ENCODE measurements at places on chromosomes 11 and 22.
A peak's percentile ranks its signal among the peaks of the same experiment; 100 is the strongest.

GRCh38 chr11:1691026-1691877, 5.7 kb upstream of the KRTAP5-6 start:
- no peak for DNase-seq

GRCh38 chr11:125162743-125163142, 1.8 kb upstream of the PKNOX2 start:
- DNase-seq = no peak

GRCh38 chr11:88359114-88359513, 21.6 kb upstream of the CTSC start:
- DNase-seq = no peak

GRCh38 chr11:115084231-115084630, 405.9 kb downstream of the NXPE2 start:
- no peak for DNase-seq

DNA sequence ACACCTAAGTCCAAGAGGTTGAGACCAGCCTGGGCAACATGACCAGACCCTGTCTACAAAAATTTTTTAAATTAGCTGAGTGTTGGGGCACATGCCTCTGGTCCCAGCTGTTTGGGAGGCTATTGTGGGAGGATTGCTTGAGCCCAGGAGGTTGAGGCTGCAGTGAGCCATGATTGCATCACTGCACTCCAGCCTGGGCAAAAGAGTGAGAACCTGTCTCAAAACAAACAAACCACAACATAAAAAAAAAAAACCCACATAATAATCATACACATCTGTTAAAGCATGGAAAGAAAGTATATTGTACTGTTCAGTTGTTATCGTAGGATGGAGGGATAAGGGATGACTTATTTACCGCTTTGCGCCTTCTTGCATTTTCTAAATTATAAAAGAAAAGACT, 35.9 kb upstream of the GRK2 start:
- DNase-seq = no peak

- peak; percentile 24 for DNase-seq
Observed at GRCh38 chr11:105449100-105449734, 160.7 kb upstream of the GRIA4 start.

DNA sequence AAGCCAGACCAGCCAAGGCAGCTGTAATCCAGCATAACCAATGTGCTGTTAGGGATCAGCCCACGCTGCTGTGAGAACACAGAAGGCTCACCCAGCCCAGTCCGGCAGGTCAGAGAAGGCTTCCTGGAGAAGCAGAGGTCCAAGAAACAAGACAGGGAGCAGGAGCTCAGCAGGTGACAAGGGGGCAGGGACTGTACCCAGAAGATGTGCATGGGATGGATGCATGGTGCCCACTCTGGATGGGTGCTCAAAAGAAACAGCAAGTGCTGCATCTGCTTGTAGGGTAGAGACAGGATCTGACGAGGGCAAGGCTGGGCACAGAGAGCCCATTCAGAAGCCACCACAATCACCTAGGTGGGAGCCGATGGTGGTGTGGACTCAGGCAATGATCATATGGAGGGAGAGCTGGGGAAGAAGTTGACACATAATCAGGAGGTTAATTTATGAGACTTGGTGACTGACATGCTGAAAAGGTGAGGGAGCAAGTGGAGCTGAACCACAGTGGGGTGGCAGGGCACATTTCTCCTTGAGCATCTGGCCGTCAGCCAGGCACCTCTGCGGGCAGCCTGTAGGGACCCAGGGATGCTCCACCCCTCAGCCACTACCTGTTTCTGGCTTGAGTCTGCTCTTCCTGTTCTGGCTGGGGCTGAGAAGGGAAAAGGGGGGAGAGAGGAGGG, 102.3 kb upstream of the DRD2 start:
- DNase-seq = no peak

- DNase-seq = peak; percentile 2
Observed at GRCh38 chr11:1548221-1549070, 23.6 kb downstream of the DUSP8 start.

DNA sequence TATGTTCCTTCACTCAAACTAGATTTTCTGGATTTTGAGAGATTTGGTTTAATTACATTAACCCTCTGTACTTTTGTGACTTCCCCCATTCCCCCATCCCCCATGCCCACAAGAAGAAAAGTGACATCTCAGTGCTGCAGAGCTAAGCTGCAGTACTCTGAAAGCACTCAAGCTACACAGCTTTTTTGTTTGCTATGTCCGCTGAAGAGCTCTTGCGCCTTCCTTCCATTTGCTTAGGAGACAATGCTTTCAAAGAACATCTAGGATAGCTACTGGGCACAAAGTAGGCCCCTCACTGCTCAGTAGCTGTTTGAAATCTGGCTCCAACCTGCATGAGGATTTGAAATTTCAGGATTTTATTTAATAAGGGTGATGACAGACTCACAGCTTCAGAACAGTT, 69.7 kb downstream of the SLC17A6 start:
- DNase-seq = no peak

- no peak for DNase-seq
Observed at GRCh38 chr11:94956963-94957362, 16.4 kb downstream of the CWC15 start.

DNA sequence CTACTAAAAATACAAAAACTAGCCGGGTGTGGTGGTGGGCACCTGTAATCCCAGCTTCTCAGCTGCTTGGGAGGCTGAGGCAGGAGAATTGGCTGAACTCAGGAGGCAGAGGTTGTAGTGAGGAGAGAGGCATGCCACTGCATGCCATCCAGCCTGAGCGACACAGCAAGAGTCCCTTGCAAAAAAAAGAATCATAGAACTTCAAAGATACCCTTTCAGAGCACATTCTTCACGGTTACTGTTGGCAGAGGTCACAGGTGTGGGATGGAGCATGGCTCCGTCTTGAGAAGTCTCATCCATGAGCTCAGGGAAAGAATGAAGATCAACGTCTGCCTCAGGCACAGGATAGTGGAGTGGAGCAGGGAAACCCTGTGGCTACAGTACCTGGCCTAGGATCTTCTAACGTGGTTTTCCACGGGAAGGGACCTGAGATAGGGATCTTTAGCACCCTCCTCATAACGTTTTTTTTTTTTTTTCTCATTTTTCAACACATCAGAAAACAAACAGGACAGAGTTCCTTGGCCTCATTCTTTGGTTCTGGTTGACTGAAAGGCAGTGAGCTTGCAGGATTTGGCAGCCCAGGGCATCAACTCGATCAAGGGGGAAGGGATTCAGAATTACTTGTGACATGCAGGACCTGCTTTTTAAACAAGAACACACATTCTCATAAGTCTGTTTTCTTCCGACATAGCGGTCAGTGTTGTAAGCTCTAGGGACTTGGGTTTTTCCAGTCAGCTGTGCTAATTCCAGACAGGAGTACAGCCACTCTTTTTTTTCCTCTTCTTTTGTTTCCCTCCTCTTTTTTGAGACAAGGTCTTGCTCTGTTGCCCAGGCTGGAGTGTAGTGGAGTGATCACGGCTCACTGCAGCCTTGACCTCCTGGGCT, 22.8 kb downstream of the F2 start:
- DNase-seq = no peak

DNA sequence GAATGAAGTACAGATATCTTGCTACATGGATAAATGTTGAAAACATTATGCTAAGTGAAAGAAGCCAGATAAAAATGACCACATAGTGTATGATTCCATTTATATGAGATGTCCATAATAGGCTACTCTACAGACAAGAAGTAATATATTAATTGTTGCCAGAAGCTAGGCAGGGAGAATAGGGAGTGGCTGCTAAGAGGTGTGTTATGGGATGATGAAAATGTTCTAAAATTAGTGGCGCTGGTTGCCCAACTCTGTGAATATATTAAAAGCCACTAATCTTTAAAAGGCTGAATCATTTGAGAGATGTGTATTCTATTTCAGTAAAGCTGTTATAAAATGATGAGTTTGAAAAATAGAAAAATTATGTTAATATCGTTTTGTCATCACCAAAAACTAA, 144.4 kb downstream of the NCAM1 start:
- DNase-seq = no peak

DNA sequence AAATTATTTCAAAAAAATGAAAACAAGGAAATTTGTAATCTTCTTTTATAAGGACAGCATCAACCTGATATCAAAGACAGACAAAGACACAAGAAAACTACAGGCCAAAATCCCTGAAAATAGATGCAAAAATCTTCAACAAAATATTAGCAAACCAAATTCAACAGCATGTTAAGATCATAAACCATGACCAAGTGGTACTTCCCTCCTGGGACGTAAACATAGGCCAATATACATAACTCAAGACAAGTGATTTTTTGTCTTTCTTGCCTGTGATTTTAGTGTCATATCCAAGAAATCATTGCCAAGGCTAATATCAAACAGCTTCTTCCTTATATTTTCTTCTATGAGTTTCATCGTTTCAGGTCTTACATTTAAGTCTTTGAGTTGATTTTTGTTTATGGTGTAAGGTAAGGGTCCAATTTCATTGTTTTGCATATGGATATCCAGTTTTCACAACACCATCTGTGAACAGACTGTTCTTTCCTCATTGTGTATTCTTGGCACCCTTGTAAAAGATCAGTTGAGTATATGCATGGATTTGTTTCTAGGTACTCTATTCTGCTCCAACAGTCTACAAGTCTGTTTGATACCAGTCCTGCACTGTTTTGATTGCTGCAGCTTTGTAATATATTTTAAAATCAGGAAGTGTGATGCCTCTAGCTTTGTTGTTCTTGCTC, 50.0 kb downstream of the SBF2 start:
- no peak for DNase-seq

DNA sequence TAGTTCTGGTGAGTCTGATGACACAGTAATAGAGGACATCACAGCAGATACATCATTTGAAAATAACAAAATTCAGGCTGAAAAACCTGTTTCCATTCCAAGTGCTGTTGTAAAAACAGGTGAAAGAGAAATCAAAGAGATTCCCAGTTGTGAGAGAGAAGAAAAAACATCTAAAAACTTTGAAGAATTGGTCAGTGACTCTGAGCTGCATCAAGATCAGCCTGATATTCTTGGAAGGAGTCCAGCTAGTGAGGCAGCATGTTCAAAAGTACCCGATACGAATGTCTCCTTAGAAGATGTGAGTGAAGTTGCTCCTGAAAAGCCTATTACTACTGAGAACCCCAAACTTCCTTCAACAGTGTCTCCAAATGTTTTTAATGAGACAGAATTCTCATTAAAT, 38.7 kb downstream of the RTN3 start:
- DNase-seq = no peak

DNA sequence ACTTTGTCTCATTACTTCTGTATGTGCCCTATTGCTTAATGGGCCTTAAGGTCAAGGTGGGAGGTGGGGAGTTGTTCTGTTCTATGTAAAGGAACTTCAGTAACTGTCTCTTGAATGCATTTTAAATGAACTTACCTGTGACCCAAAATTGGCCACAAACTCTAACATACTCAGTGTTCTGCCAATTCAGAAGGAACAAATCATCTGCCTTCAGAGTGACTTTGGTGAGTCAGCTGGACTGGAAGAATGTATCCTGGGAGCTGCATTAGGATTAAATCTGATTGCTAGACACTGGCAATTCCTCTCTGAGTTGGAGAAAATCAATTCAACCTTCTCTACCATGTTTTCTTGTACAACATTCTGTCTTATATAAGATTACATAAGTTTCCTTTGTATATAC, 1104.8 kb downstream of the DLG2 start:
- no peak for DNase-seq

DNA sequence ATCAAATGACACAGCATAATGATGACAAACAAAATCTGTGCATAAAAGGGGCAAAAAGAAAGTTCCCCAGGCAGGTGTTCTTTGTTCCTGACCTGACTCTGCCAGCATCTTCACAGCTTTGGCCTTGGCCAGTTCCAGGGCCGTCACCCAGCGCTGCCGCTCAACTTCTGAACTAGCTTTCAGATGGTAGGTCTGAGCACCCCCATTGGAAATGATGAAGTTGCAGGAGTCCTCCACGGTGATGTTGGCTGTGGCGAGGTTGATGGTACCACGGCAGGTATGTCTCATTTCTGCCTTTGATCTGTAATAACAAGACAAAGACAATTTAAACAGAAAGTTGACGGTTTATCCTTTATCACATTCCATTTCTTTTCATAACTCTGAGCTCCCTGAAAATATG, 5.3 kb downstream of the OSBP start:
- DNase-seq = no peak

GRCh38 chr11:67392183-67392715, 463 bp downstream of the RAD9A start:
- no peak for DNase-seq

DNA sequence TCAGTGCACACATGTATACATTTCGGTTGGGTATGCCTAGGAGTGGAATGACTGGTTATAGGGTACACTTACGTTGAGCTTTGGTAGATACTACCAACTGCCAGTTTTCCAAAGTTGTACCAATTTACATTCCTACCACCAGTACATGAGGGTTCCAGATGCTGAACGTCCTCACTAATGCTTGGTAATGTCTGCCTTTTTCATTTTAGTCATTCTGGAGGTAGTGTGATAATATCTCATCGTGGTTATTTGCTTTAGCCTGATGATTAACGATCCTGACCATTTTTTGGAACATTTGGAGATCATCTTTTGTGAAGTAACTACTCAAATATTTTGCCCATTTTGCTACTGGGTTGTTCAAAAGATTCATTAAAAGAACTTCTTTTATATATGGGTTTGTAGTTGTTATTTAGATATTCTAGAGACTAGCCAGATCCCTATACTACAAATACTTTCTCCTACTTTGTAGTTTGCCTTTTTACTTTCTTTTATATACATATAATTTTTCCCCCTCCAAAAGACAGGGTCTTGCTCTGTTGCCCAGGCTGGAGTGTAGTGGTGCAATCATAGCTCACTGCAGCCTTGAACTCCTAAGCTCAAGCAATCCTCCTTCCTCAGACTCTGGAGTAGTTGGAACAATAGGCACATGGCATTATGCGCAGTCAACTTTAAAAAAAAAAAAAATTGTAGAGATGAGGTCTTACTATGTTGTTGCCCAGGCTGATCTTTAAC, 62.1 kb downstream of the RBFOX2 start:
- no peak for DNase-seq

DNA sequence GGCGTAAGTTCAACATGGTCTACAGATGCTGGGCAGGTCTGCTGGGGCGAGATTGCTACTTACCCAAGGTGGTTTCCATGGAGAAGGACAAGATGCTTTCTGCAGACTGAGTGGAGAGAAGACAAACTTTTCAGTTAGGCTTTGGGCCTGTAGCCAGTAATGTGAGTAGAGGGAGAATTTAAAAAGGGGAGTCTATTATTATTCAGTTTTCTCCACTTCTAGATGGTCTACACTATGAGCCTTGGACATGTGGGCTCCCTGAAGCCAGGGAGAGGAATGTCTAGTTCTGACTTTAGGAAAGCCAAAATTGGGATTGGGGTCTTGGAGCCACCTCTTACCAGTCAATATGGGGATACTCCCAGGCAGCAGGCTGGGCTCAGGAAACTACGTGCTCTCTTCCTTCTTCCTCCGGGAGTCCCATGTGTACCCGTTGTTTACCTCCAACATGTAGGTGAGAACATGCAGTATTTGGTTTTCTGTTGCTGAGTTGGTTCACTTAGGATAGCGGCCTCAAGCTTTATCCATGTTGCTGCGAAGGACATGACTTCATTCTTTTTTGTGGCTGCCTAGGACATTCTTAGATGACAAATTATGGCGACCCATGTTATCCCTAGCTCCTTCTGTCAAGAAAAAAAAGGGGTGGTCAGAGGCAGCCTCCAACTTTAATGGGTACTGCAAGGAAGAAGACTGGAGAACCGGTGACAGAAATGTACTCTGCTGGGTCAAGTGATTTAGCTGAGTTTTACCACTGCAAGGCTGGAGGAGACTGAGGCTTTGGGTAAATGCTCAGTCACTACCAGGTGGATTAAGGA, 14.7 kb upstream of the ZNF280A start:
- no peak for DNase-seq
